Omental fat pad (tissue), 4 donors: ENCODE measurements at places on chromosomes 4 and X. TPM values are rescaled to one million over a fixed set of nuclear protein-coding genes. Genes with fewer than 3 reads are reported as not detected.

The UGT2B11 gene
- not detected for total RNA-seq

The PHOX2B gene
- not detected for total RNA-seq

The DUSP21 gene
- total RNA-seq, result not detected

The FRG1 gene
- 33.1 TPM for total RNA-seq

The ARR3 gene
- total RNA-seq, result not detected

The SHROOM4 gene
- total RNA-seq, result 6.3 TPM

The ANTXR2 gene
- total RNA-seq, result 106 TPM

The MAML3 gene
- total RNA-seq, result 12.8 TPM

The FAM47A gene
- total RNA-seq, result not detected
